ENCODE measurements at places on chromosomes 16 and 17. TPM values are rescaled to one million over a fixed set of nuclear protein-coding genes. Genes with fewer than 3 reads are reported as not detected.

DNA sequence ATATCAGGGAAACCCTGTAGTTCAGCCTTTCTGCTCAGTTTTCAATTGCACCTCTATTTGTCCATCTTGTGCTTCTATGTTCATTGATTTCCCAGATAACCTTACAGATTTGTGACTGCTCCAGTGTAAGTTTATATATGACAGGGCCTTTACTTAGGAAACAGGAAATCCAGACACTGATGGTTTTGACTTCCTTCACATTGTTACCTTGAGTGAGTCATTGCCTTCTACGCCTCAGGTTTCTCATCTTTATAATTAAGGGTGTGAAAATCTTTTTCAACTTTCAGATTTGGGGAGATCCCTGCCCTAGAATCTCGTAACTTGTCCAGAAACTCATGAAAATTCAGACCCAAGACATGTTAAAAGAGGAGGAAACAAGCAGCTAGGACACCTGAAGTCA is 342.4 kb upstream of the TBX2 start:
- no peak overlapping the region for H3K27ac ChIP-seq
- DNase-seq = no peak
- no peaks in the 10 kb centered on the region for H3K4me1 ChIP-seq
- no peaks in the 10 kb centered on the region for H3K27me3 ChIP-seq
- H3K36me3 ChIP-seq = no peaks in the 10 kb centered on the region

GRCh38 chr17:78351449-78352006 is 8.3 kb downstream of the SOCS3 start:
- peaks cover 12% of the 10 kb centered on the region for H3K27me3 ChIP-seq
- H3K4me1 ChIP-seq = peaks cover 40% of the 10 kb centered on the region
- H3K36me3 ChIP-seq = no peaks in the 10 kb centered on the region

DNA sequence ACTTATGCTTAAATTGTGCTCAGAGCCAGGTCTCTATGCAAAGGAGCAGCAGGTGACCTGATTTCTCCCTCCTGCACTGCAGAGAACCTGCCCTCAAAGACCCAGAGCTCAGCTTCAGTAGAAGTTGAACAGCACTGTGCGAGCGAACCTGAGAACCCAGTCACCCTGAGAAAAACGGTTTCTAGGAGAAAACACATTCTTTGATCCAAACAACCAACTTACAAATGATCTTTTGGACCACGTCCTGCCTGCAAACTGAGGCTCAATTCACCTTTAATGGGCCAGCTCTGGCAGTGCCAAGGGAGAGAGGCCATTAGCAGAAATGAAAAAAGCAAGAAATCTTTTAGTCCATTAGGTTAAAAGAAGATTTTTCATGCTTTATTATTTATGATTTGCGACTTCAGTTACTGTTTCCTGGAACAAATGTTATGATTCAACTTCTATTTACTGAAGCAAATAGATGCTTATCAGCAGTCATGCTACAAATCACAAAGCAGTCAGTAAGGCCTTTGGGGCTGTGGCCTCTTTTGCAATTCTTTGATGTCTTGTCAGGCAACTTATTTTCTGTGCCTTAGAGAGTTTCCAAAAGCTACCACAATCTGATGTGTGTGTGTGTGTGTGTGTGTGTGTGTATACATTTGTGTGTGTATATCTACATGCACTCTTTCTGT is 65.7 kb upstream of the LRRC37A3 start:
- H3K27ac ChIP-seq = no peak overlapping the region
- H3K36me3 ChIP-seq = no peaks in the 10 kb centered on the region
- no peak overlapping the region for H3K4me3 ChIP-seq
- H3K4me1 ChIP-seq = no peaks in the 10 kb centered on the region
- no peaks in the 10 kb centered on the region for H3K27me3 ChIP-seq

- DNase-seq = peak; percentile 48
- no peaks in the 10 kb centered on the region for H3K4me1 ChIP-seq
- H3K27me3 ChIP-seq = no peaks in the 10 kb centered on the region
- no peak overlapping the region for H3K4me3 ChIP-seq
- no peak overlapping the region for H3K27ac ChIP-seq
These were observed 270.8 kb upstream of the CDH5 start for GRCh38 chr16:66095676-66096075.

DNA sequence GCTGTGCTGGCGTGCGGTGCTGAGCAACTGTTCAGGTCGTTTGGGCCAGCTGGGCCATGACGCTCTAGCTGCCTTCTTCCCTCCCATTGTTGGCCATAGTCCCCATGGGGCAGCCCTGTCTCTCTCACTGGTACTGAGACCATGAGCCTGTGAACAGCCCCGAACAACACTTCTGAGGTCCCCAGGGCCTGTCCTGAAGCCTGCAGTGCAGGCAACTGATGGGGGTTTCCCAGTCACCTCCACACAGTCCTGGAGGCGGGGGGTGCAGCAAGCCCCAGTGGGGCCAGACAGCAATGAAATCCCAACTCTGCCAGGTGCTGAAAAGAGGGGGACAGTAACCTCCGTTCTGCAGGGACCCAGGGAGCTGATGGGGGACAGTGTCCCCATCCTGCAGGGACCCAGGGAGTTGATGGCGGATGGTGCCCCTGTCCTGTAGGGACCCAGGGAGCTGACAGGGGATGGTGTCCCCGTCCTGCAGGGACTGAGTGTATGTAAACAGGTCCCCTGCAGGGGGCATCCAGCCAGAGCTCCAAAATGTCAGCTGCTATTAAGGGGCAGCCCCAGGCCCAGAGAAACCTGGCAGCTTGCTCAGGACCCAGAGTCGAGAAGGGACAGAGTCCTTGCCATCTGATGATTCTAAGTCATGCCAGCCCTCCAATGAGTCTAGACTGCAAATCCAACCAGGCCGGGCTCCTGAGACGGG is 30.4 kb downstream of the ENGASE start:
- no peak for DNase-seq
- H3K36me3 ChIP-seq = no peaks in the 10 kb centered on the region
- no peak overlapping the region for H3K4me3 ChIP-seq
- H3K27me3 ChIP-seq = no peaks in the 10 kb centered on the region
- no peak overlapping the region for H3K27ac ChIP-seq

- H3K27me3 ChIP-seq = no peaks in the 10 kb centered on the region
- no peaks in the 10 kb centered on the region for H3K36me3 ChIP-seq
- H3K4me3 ChIP-seq = no peak overlapping the region
- no peak overlapping the region for H3K27ac ChIP-seq
These were observed 115.8 kb downstream of the MSI2 start for GRCh38 chr17:57372156-57372555.

PRR35 gene
- total RNA-seq = 1.4 TPM

PRM3 gene
- not detected for total RNA-seq

CHST5 gene
- not detected for total RNA-seq

CCDC40 gene
- 7.1 TPM for total RNA-seq

DECR2 gene
- total RNA-seq = 17.9 TPM

TPSAB1 gene
- not detected for total RNA-seq
